ENCODE measurements at places on chromosomes 3 and 15.

GRCh38 chr3:65713016-65713415 lies 325.7 kb downstream of the MAGI1 start:
- no peaks in the 10 kb centered on the region for H3K27me3 ChIP-seq
- H3K4me3 ChIP-seq = no peak overlapping the region
- no peak overlapping the region for H3K27ac ChIP-seq
- no peaks in the 10 kb centered on the region for H3K4me1 ChIP-seq

- H3K4me1 ChIP-seq = no peaks in the 10 kb centered on the region
- H3K27me3 ChIP-seq = no peaks in the 10 kb centered on the region
- H3K27ac ChIP-seq = no peak overlapping the region
- no peaks in the 10 kb centered on the region for H3K36me3 ChIP-seq
These were observed 1040.8 kb upstream of the SEMA6D start for GRCh38 chr15:46676233-46677206.

DNA sequence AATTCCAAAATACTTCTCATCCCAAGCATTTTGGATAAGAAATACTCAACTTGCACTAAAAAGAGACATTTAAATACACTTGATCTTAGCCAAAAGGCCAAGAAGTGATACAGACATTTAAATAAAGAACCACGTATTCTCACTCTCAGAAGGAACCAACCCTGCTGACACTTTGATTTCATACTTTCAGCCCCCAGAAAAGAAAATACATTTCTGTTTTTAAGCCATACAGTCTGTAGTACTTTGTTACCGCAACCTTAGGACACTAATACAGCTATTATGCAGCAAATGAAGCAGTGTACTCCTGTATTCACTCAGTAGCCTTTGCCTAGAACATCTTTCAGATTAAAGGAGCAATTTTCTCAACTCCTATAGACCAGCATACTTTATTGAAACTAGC lies 86.7 kb downstream of the TBC1D5 start:
- H3K27me3 ChIP-seq = no peaks in the 10 kb centered on the region
- H3K4me3 ChIP-seq = no peak overlapping the region
- H3K36me3 ChIP-seq = no peaks in the 10 kb centered on the region
- no peaks in the 10 kb centered on the region for H3K4me1 ChIP-seq

- no peaks in the 10 kb centered on the region for H3K27me3 ChIP-seq
- no peak overlapping the region for H3K4me3 ChIP-seq
- no peak overlapping the region for H3K27ac ChIP-seq
- no peak for DNase-seq
These were observed 5.5 kb downstream of the ATOSA start for GRCh38 chr15:52673734-52674133.

All from vagina (tissue), 2 donors.